ENCODE measurements at places on chromosomes 3 and 15.

GRCh38 chr15:88341006-88341405 is 84.5 kb upstream of the NTRK3 start:
- no peak for DNase-seq

GRCh38 chr3:59632760-59633573 is 583.1 kb upstream of the CFAP20DC start:
- no peak for DNase-seq

GRCh38 chr15:75172284-75172820 is 29.3 kb upstream of the C15orf39 start:
- no peak for DNase-seq

GRCh38 chr3:104279617-104280016 is 1087.1 kb upstream of the ALCAM start:
- peak; percentile 18 for DNase-seq

- no peak for DNase-seq
Observed at GRCh38 chr3:74636981-74637380, 22.5 kb upstream of the CNTN3 start.

DNA sequence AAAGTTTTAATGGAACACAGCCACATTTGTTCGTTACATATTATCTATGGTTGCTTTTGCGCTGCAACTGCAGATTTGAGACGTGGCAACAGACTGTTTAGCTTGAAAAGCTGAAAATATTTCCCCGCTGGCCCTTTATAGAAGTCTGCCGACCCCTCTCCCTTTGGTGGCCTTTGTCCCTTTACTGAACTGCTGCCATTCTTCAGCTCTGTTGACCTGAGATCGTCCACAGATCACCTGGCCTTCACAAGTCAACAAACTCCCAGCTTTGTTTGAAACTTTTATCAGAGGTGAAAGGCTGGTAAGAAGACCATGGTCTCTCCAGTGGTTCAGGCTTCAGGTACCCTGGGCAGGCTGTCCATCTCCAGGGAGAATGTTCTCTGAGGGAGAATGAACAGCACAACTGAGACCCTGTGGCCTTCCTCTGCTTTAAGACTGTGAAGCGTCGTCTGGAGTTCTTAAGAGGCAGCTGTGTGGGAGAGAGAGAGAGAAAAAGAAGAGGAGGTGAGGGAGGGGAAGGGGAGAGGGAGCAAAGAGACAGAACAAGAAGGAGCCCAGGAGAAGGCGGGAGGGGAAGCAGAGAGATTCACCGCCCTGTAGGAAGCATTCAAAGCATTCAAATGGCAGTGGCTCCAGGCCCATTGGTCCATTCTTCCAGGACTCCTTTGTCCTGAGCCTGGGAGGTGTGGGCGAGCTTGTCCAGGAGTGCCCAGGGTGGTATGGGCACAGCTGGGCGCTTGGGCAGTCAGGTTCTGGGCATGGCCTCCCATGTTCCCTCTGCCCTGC is 53.7 kb upstream of the INSYN1 start:
- no peak for DNase-seq

DNA sequence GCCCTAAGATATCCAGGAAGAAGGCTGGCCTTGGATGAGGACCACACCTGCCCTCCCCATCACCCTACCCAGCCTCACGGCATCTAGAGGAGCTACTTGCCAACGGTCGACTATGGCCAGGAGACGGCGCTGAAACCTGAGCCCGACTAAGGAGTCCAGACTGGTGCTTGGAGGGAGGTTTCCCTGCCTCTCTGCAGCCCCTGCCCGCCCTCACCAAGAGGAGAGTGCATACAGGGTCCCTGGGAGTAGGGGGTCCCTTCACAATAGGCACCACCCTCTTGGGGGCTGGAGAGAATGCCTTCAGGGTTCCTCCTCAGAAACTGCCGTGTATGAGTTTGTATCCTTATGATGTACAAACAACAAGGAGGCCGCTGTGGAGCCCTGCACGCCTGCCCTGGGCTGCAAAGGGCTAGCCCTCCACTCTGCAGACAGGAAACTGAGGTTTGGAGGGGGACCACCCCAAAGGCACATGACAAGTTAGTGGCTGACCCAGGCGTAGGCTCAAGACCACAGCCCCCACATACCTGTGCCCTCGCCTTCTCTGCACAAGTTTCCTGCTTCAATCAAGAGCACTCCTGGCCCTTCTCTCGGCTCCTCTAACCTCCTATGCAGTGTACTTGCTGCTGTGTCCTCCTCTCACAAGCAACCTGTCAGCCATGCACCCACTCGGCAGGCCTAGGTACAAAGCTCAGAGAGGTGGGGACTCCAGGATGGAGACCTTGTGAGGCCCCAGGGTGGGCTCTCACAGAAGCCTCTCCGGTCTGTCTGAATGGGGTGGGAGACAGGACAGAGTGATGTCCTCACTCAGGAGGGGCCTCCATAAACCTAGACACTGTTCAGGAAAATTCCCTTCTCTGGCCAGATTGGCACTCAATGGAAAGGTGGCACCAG is 7.4 kb downstream of the KLF15 start:
- DNase-seq, result no peak

GRCh38 chr3:153350420-153350819 is 188.4 kb downstream of the RAP2B start:
- no peak for DNase-seq

GRCh38 chr3:184429786-184430185 is 49.9 kb downstream of the CHRD start:
- DNase-seq, result no peak

DNA sequence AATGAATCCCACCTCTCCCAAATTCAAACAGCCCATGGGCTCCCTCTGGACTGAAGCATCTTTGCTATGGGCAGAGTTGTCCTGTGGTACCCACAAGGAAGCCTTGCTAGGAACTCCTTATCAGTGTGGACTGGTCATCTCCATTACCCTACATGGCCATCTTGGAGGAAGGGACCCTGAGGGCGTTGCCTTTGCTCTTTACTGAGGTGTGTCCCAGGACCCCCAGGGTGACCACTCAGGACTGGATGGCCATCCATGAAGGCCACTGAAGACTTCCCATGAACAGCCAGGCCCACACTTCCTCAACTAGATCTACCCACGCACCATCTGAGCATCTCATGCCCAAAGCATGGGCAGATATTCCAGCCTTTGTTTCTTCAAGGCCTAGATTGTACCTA is 20.0 kb downstream of the RTP3 start:
- no peak for DNase-seq

- DNase-seq, result no peak
Observed at GRCh38 chr15:66484539-66485112, 12.9 kb downstream of the SNAPC5 start.

DNA sequence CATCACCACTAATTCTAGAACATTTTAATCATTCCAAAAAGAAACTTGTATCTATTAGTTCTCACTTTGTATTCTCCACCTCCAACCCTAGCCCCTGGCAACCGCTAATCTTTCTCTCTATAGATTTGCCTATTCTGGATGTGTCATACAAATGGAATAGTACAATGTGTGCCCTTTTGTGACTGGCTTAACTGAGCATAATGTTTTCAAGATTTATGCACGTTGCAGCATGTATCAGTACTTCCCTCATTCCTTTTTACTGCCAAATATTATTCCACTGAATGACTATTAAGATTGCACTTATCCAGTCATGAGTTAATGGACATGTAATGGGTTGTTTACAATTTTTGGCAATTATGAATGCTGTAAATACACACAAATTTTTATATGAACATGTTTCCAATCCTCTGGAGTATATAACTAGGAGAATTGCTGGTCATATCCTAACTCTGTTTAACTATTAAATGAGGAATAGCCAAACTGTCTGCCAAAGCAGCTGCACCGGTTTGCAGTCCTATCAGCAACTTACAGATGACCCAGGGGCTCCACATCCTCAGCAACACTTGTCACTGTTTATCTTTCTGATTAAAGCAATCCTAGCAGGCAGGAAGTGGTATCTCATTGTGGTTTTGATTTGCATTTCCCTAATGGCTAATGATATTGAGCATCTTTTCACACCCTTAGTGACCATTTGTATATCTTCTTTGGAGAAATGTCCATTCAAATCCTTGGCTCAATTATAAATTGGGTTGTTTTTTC is 42.9 kb downstream of the DCUN1D1 start:
- peak; percentile 18 for DNase-seq

DNA sequence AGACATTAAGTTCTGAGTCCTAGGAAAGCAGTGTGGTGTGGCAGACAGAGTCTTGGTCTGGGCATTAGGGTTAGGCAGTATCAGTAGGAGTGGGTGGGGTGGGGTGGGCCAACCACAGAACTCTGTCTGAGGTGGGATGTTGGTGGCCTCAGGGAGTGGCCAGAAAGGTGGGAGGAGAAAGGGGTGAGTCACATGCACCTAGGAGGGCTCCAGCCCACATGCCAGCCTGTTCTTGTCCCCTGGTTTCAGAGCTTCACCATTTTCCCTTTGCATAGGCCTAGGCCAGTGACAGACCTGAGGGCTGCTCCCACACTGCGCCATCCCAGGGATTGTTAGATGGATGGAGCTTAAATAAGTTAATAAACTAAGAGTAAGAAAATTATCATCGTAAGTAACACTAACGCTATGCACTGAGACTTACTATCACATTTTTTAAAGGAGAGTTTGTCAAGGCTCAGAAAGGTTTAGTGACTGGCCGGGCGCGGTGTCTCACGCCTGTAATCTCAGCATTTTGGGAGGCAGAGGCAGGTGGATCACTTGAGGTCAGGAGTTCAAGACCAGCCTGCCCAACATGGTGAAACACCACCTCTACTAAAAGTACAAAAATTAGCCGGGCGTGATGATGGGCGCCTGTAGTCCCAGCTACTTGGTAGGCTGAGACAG is 33.8 kb downstream of the DNASE1L3 start:
- DNase-seq, result no peak

DNA sequence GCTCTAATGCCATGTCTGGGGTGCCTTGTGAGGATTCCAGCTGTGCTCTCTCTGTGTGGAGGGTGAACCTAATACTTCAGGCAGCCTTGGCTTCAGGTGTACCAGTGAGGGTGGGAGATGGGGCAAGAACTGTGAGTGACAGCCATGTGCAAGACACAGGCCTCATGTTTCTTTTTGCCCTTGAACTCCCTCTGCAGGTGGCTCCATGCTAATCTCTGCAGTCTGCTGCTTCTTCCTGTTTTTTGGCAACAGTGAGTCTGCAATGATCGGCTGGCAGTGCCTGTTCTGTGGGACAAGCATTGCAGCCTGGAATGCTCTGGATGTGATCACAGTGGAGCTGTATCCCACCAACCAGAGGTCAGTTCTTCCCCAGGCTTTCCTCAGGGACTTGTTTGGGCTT is 189.3 kb downstream of the SV2B start:
- no peak for DNase-seq

DNA sequence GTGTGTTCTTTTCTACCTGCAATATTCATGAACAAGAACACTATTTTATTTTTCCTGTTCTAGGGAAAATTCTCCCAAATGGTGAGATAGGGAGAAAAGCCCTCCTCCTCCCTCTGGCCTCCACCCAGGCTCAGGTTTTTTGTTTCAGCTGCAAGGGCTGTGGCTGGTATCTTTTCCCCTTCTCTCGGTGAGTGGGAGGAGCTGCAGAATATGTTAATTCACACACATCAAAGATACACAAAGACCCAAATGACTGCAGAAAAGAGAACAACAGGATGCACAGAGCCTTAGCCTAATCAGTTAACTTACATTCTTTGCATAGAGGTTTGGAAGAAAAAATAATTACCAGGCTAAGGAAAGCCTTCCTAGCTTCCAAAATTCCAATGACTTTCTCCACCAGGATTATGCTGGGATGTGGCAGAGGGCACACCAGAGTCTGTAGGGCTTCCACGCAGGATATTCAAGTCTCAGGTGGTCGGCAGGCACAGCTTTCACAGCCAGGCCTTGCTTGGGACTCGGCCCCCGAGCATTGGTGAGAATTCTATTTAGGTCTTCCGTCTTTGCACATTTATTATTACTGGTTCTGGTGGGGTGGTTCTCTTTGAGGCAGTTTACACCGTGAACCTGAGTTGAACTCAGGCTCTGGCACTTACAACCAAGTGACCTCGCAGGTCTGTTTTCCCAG is 64.9 kb downstream of the ABHD5 start:
- DNase-seq, result peak; percentile 27

GRCh38 chr3:94573337-94573736 is 510.5 kb downstream of the NSUN3 start:
- DNase-seq, result no peak

- peak; percentile 71 for DNase-seq
Observed at GRCh38 chr3:119562307-119562961, 3.0 kb upstream of the CD80 start.

DNA sequence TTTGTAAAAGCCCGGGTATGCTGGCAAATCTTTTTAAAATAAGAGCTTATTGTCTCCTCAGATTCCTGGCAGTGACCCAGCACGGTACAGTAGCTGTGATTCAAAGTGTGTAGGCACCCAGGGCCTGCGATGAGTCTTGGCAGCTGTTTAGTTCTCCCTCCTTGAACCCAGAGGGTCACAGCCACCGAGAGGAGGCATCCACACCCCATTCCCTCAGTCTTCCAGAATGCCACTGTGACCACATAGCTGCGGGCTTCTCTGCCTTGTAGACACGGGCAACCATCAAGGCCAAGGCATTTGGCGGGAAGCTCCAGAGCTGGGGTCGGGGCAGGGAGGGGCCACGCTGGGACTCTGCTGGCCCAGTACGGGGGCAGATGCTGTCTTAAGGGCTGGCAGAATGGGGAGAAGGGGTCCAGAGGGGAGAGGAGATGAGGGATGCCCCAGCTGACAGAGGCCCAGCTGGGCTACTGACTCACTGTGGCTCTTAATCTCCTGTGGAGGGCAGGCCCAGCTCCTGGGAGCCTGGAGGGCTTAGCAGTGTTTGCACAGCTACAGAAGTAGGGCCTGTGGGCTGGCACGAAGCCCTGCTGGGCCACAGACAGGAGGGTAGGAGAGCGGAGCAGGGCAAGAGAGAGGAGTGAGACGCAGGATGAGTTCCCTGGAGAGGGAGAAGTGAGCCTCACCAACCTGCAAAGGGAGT is 68.8 kb upstream of the DLG1 start:
- no peak for DNase-seq

GRCh38 chr3:184289426-184289938 is 9.6 kb upstream of the PSMD2 start:
- DNase-seq, result peak; percentile 58

DNA sequence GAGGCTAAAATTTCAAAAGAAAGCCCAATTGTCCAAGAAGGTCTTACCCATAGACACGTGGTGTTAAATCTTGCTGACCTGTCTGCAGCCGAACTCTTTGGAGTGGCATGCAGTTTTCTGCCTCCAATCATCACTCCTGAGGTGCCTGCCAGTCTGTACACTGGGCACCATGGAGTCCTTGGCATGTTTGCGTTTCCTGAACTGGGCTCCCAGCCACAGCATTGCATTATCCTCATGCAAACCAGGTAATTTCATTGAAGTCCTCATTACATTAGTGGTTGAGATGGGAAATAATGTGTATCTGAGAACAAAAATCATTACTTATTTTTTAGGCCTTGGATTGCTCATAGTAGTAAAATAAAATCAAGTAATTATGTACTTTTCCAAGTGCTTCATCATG is 152.3 kb downstream of the AKAP13 start:
- no peak for DNase-seq
